ENCODE measurements at places on chromosomes 11 and 22.

DNA sequence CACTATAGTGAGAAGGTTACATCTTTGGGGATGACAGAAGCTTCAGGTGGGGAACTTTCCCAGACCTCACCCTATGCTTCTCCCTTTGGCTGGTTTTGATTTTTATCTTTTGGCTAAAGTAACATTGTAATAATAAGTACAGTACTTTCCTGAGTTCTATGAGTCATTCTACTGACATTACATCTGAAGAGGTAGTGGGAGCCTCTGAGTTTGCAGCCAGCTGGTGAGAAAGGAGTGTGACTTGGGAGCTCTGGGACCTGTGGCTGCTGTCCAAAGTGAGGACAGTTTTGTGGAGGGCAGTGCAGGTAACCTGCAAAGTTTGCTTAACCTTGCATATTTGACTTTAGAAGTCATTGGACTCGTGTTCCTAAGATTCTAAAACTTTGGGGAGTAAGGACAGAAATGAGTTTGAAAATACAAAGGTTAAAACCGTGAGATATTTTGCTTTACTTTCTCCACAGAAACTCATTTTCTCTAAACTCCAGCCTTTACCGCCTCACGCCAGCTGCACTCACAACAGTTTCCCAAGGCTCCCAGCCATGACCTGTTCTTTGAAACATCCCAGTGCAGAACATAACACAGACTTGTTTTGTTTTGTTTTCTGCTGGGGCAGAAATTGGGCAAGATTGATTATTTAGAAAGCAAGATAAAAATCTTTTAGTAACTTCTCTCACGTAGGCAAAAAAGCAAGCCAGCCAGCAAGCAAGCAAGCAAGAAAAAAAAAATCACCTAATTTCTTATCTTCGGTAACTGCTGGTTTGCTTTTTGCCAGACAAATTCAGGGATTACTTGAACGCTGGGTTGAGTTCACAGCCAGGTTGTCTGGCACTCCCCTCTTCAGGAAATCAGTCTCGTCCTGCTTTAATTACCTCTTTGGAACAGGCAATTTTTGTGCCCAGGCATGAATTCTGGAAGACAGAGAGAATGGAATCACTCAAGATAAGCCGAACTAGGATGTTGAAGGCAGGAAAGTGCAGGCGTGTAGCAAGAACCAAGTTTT lies 478.3 kb upstream of the ISX start:
- DNase-seq: no peak

DNA sequence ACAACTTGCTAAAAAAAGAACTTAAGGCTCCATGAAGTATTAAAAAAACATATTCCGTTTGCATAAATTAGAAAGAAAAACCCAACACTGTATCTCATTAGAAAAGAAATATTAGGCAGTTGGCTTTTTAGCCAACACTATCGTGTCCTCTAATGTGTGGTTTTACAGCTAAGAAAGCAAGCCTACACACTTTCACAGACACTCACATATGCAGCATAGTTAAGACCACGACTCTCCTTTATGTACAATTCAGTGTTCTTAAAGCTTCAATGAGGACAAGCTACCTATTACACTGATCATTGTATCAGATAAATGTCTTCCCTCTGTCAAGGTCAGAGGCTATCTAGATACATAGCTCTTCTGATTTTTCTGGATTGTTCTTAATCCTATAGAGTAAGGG lies 80.1 kb downstream of the PICALM start:
- no peak for DNase-seq

DNA sequence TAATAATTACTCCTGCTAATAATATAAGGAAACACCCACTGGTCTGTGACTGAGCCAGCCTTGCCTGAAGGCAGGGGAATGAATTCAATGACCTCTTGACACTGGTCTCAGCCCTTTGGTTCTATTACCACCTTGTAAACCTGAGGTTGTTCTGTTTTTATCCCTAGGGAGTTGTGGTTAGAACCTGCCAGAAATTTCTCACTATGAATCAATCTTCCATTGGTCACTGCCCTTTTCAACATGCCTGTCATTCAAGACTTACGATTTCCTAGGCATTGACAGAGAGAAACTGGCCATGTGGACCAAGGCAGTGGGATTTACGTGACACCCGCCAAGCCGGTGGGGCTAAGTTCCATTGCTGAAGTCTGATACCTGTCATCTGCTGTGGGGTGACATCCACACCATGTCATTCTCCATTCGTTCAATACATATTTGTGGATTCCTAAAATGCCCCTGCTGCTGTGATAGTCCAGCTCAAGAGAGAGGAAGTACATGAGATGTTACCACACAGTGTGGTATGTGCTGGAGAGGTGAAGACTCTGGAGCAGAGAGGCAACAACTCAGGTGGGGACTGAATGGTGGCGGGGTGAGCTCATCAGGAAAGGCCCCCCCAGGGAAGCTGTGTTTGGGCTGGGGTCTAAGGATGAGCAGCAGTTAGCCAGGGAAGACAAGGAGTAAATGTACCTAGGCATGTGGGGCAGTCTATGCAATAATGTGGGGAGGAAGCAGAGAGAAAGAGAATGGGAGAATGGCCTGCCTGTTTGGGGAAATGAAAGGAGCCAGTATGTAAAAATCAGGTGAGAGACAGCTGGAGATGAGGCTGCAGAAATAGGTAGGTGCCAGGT lies 15.2 kb upstream of the EHF start:
- DNase-seq: no peak

GRCh38 chr11:119832202-119832935 lies 103.4 kb upstream of the NECTIN1 start:
- DNase-seq: no peak

DNA sequence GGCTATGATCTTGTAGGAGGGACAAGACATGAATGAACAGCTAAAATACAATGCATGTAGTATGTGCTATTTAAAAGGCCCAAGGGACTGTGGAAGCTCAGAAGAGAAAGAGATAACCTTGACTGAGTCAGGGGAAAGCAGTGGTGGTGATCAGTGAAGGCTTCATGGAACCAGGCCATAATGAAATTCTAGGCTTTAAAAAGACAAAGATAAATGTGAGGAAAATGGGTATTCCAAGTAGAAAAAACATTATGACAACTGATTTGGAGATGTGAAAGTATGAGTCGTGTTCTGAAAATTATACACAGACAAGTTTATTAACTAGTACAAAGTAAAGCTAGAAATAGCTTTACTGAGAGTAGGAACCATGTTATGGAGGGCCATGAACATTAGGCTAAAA lies 189.8 kb downstream of the SOX6 start:
- DNase-seq: no peak

GRCh38 chr11:43737201-43737590 lies 56.7 kb downstream of the HSD17B12 start:
- DNase-seq: no peak

DNA sequence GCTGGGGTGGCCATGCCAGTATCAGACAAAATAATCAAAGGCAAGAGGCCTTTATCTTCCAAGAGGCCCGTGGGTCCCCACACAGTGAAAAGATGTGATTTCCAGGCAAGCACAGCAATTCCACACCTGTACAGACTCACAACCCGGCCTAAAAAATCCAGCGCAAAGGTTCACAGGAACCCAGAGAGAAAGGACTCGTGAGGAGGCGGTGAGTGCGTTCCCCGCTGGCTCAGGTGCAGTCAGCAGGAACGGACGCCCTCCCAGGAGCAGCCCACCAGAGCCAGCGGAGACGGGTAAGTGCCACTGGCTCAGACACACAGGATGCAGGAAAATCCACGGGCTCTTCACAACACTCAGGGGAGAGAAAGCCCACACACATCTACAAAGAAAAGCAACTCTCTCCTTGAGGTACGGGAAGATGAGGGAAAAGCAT lies 4.4 kb downstream of the TOLLIP start:
- no peak for DNase-seq

GRCh38 chr11:8917157-8917825 lies 6.3 kb downstream of the AKIP1 start:
- no peak for DNase-seq

DNA sequence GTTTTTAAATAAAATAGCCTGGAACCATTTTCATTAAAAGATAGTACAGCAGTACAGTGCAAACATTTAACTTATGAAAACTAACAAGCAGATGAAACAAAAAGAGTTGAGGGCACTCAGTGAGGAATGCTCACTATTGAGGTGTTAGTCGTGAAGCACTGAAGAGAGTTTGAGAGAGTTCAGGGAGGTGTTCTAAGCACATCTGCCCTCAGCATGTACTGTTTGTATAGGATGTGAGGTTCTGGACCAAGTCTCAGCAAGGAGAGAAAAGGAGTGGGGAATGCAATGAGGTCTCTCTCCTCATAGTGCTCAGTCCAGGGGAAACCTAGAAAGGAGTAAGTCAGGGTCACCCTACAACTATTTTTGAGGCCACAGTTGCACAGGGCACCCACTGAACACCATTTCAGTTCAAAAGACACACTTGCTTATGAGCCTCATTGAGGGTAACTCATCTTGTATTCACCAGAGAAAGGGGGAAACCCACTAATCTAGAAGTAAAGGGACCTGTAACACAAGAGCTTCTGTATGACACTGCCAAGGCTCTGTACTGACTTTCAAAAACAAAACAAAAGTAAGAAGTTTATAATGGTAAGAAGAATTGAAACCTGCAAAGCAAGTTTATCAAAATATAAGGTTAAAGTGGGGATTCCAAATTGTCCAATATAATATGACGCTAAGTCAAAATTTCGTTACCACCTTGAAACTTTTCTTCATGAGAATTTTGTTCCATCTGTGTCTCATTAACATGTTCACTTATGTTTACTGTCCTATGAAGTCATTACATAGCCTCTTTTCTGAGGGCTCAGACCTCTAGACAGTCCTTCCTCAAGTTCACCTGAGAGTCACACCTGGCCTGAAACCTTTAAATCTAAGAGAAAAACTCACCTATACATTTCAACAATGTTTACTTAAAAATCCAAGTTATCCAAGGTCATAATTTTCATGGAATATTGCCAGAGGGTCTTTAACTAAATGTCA lies 275.3 kb downstream of the ETS1 start:
- DNase-seq: no peak

GRCh38 chr11:86066657-86067008 lies 2.3 kb downstream of the PICALM start:
- DNase-seq: no peak

- DNase-seq: no peak
Observed at GRCh38 chr11:99489581-99489980, 468.8 kb downstream of the CNTN5 start.

- no peak for DNase-seq
Observed at GRCh38 chr22:49996518-49997250, 15.9 kb downstream of the IL17REL start.

- no peak for DNase-seq
Observed at GRCh38 chr11:125578783-125579182, 9.5 kb downstream of the EI24 start.

GRCh38 chr11:118870396-118871343 lies 13.0 kb upstream of the CXCR5 start:
- no peak for DNase-seq

GRCh38 chr11:2691991-2692875 lies 7.6 kb downstream of the KCNQ1OT1 start:
- DNase-seq: no peak

DNA sequence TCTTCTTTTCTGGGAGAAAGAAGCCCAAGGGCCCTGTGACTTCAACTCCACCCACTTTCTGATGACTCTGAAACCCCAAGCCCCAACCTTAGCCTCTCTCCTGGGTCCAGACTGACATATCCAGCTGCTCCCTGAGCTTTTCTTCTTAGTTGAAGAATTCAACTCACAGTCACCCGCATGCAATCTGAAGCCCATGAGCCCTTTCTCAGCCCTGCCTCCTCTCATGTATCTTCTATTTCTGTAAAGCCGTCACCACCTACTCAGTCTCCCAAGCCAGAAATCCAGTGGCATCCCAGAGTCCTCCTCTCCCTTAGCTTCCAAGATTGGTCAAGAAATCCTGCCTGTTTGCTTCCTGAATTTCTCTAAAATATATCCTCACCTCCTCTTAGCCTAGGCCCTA lies 7.1 kb upstream of the TMA7B start:
- no peak for DNase-seq

- no peak for DNase-seq
Observed at GRCh38 chr11:75441804-75442132, 8.8 kb upstream of the KLHL35 start.

DNA sequence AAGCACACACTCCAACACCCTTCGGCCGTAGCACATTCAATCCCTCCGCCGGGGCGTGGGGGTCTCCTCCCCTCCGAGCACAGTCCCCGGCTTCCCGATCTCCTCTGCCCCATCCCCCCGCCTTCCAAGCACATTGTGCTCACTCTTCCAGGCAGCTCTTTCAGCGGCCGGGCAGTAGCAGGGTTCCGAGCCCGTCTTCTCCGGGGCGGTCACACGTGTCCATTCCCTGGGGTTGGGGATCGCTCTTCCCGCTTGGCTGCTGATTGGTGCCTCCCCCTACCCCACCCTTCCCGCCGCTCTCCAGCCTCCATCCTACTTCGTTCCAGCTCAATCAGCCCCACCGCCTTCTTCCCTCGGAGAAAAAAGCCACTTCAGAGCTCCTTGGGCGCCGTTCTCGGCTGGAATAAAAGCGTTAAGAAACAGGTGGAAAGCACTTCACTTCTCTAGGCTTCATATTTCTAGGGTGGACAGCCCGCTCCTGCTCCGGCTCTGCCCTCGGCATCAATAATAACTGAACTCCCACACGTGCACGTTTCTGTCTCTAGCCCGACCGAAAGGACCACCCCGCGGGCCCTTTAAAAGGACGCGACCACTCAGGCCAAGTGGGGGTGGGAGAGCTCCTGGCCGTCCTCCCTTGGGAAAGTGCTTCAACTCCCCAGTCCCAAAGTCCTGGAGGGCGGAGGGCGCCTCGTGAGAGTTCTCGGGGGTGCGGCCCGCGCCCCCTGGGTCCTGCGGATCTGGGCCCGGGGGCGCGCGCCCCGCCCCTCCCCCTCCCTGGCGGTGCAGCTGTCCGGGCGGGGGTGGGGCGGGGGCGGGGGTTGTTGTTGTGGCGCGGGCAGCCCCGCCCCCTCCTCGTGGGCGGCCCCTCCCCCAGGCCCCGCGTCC lies 464 bp upstream of the CECR2 start:
- DNase-seq: no peak

- no peak for DNase-seq
Observed at GRCh38 chr11:132933703-132934102, 598.6 kb downstream of the OPCML start.

GRCh38 chr22:26566994-26567393 lies 22.9 kb downstream of the TPST2 start:
- no peak for DNase-seq

GRCh38 chr11:64887757-64888405 lies 9.5 kb upstream of the EHD1 start:
- peak; percentile 69 for DNase-seq

DNA sequence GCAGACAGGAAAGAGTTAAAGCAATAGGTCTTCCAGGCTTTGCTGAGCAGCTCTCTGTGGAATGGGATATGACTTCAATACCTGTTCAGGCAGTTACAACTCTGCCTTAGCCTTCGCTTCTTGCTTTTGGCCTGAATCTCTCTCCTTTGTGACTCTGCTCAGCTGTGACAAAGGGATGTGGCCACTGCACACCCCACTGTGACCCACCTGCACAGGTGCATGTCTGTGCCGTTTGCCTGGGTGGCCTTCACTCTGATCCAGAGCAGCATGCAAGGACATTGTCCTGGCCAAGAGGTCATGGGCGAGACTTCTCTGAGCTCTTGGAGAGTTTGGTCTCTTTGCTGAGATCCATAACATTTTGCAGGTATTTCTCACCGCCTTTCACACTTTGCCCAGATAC lies 891.3 kb downstream of the BRD1 start:
- DNase-seq: no peak

GRCh38 chr22:39514373-39514973 lies 5.9 kb upstream of the ATF4 start:
- DNase-seq: no peak
